OCI-M1 (cell line): ENCODE measurements at places on chromosomes 2 and 18.

GRCh38 chr2:173090276-173090877 lies 14.7 kb downstream of the MAP3K20 start:
- no peak for DNase-seq

- DNase-seq: no peak
These were observed 74.7 kb upstream of the RAB6C start for GRCh38 chr2:129904532-129905446.

- DNase-seq: no peak
These were observed 15.3 kb downstream of the YPEL5 start for GRCh38 chr2:30161929-30162706.

DNA sequence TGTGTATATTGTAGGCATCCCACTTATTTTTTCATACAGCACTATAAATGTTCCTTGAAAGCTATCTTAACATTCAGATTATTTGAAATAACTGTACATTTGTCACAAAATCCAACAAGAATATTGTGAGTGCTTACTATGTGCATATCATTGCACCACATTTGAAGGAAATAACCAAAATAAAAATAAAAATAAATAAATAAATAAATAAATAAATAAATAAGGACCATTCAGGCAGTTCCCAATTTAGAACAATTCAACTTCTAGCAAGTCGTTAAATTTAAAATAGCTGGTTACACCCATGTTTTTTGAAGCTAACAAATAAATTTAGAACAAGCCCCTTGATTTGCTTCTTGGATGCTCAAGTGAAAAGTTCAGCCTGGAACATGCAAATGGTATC lies 548.3 kb downstream of the ERBB4 start:
- DNase-seq: no peak

- DNase-seq: no peak
These were observed 4.1 kb upstream of the CYS1 start for GRCh38 chr2:10084223-10084865.

GRCh38 chr2:140565756-140566155 lies 1565.1 kb downstream of the LRP1B start:
- no peak for DNase-seq

- no peak for DNase-seq
These were observed 95.2 kb downstream of the EPB41L5 start for GRCh38 chr2:120108049-120108448.

GRCh38 chr2:83172841-83173240 lies 1286.2 kb downstream of the SUCLG1 start:
- DNase-seq: no peak

DNA sequence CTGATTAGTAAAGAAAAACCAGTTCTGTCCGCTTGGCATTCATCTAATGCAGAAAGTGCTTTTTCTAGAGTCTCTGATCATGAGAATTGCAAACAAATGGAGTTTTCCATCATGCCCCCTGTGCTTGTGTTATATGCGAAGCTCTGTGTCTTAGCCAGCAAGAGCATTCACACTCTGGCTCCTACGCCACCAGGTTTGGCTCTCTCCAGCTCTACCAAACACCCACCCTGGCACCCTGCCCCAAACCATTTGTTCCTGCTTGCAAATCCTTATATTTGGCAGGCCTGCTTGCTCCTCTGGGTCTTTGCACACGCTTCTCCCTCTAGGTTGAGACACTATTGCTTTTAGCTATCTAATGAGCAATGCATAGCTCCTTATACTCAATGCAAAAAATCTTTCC lies 204.1 kb upstream of the CYRIA start:
- no peak for DNase-seq

DNA sequence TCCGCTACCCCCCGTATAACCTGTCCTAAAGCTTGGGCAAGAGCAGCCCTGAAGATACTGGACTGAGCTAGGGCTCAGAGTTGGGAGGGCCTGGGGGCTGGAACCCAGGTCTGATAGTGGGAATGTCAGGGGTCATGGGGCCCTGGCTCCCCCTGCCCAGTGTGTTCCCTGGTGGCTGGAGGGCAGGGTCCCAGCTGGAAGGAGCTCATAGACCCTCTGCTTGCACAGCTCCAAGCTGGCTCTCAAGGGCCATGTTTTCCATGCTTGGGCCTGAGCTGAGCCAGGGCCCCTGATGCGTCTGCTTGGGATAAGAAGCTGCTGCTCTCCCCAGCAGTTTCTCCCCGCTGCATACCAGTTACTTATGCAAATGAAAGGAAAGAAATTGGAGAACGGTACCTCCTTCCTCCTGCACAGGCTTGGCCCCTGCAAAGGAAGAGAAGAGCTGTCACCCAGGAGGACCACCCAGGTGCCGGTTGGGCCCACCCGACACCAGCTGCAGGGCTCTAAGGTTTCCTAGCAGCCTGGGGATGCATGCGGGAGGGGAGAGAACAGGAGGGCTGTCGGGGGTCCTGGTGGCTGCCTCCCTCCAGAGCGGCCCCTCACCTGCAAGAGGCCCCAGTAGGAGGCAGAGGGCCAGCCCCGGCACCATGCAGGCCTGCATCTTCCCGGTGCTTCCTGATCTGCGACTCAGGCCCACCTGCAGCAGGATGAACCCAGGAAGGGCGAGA lies 628 bp downstream of the OTOS start:
- DNase-seq: no peak

- DNase-seq: no peak
These were observed 123.3 kb upstream of the CWC22 start for GRCh38 chr2:180130403-180130802.

GRCh38 chr18:33051407-33051806 lies 278.6 kb upstream of the KLHL14 start:
- DNase-seq: peak; percentile 33

DNA sequence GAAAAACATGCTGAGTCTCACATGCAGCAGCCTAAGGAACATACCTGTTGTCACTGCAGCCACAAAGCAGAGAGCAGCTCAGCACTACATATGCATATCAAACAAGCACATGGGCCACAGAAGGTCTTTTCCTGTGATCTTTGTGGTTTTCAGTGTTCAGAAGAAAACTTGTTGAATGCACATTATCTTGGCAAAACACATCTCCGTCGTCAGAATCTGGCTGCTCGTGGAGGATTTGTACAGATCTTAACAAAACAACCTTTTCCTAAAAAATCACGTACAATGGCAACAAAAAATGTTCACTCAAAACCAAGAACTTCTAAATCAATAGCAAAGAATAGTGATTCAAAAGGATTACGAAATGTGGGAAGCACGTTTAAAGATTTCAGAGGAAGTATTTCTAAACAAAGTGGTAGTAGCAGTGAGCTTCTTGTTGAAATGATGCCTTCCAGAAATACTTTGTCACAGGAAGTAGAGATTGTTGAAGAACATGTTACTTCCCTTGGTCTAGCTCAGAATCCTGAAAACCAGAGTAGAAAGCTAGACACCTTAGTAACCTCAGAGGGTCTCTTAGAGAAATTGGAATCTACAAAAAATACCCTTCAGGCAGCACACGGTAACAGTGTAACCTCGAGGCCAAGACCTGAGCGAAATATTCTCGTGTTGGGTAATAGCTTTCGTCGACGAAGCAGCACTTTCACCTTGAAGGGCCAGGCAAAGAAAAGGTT lies 34.1 kb downstream of the ZNF407 start:
- peak; percentile 67 for DNase-seq

DNA sequence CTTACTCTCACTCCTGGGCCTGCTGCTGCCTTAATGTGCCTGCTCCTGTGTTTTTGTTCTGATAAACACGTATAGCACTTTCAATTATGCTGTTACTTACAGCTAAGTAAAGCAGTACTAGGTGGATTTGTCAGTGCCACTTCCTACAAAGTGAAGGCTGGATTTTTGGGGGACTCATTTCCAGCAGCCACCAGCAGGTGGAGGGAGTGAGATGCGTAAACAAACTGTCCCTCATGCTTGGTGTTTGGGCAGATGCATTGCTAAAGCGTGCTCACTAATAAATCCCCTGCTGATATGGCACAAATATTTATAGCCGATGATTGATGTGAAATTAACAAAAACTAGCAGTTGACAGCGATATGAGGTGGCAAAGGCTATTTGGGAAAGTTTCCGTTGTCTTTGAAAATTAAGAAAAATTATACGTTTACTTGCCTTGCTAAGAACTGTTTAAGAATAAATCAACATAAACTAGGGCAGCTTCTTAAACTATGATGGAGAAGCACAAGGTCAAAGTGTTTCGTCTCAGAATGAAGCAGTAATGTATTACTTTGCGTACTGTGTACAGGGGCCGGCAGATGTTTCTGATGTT lies 101.7 kb downstream of the AGAP1 start:
- DNase-seq: peak; percentile 78

GRCh38 chr2:127197475-127198385 lies 22.4 kb downstream of the CYP27C1 start:
- DNase-seq: peak; percentile 77

GRCh38 chr18:54720620-54721019 lies 107.7 kb upstream of the RAB27B start:
- no peak for DNase-seq

DNA sequence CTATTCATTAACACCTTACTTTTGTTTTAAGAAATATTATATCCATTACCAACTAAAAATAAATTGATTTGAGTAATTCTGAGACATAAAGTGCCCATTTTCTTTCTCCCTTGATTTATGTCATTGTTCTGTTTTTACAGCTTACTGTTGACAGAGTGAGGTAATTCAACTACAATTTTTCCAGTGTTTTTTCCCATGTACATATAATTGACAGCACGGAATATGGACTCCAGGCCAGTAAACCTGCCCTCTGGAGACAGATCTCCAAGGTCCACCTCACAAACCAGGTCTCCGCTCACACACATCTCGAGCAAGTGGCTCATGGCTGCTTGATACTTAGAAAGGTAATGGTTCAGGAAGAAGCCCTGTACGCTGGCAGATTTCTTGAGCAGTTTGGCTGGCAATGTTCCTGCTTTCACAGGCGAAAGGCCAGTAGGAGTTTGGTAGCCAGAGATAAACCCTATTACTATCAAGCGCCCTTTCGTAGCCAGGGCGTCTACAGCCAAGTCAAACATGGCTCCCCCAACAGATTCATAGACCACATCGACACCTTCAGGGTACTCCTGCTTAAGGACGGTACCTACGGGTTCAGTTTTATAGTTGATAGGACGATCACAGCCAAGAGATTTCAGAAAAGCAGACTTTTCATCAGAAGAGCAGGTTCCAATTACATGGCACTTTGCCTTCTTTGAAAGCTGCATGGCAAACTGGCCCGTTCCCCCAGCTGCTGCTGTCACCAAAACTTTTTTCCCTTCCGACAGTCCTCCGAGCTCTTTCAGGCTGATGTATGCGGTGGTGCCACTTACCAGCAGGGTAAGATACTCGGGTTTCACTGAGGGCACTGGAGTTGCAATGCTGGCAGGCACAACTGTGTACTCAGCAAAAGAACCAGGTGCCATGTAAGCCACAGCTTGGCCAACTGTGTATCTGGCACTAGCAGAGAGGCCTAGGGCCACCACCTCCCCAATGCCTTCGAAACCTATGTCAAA lies 7.4 kb downstream of the PTGR3 start:
- no peak for DNase-seq

- DNase-seq: no peak
These were observed 3.4 kb upstream of the EVA1A start for GRCh38 chr2:75564026-75564688.

- DNase-seq: peak; percentile 49
These were observed 11.2 kb upstream of the EFR3B start for GRCh38 chr2:25030702-25031101.

DNA sequence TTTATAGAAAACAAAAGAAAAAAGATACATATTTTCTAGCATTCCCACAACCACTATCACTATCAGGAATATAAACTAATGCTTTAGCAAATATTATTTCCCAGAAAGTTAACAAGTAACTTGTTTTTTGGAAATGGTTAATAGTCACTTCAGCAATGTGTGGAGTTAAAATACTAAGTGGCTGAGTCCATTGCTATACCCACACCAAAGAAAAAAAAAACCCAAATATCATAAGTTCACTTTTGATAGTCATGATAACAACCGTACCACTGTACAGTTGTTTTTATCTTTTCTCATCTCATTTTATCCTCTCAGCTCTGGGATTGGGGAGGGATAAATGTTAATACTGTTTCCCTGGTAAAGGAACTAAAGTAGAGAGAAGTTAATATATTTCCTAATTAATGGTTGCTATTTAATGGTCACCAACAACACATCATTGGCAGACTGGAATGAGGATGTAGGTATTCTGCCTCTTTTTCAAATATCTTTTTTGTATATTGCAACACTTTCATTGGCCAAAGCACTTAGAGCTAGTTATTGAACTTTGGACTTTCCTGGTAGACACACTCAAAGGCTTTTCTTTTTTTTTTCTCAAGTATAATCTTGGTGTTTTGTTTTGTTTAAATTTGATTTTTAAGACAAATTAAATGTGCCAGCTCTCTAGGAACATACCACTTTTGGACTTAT lies 18.4 kb upstream of the KANSL1L start:
- DNase-seq: no peak

DNA sequence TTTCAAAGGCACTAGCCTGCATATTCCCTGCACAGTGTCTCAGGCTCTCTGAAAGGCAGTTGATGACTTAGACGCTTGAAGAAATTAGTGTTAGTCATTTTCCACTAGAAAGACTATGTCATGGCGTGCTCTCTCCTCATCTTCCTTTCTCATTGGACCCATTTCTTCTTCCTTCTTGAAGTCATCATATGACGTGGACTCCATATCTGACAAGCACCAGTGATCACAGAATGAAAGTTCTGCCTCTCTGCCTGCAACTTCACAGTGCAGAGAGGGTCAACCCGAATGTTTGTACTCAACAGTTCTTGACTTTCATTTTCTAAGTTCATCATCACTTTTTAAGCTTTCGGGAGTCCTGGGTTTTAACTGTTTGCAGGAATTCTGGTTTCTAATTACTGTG lies 63.7 kb upstream of the CYRIA start:
- DNase-seq: peak; percentile 28

DNA sequence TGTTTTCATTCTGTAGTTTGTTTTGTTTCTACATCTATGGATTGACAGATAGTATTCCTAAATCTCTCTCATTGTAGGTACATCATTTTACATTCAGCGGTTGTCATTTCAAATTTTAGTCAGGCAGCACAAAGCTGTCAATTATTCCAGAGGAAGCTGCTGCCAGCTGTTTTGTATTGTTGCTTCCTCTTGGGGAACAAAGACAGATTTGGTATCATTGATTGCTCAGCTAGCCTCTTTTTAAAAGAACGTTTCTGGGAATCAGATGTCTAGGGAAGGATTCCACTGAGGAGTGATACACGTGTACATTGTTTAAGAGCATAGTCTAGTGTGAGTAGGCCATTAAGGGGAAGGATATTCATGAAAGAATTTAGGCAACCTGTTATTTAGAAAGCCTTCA lies 145.8 kb downstream of the AGPS start:
- no peak for DNase-seq

DNA sequence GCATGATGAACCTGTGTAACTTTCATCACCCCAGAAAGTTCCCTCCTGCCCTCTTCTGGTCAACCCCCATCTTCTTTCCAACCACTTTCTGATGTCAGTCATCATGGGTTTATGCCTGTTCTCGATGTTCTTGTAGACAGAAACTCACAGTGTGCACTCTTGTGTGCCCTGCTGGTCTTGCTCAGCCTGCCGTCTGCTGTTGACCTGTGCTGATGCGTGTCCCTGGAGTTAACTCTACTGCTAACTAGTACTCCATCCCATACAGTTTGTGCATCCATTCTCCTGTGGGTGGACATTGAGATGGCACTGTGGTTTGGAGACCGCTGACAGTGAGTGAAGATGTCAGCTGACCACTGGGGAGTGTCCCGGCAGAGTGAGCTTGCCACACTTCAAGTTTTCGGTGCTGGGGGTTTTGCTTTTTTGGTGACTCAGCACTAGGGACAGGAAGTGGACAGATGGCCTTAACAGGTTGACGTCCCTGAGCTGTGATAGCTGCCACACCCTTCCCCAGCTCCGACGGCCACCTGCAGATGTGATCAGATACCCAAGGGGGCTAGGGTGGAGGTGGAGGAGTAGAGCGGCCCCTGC lies 14.8 kb downstream of the KLHL29 start:
- peak; percentile 48 for DNase-seq
